PC-9 (cell line): ENCODE measurements at places on chromosomes 7 and 10. TPM values are rescaled to one million over a fixed set of nuclear protein-coding genes. Genes with fewer than 3 reads are reported as not detected.

The GSDME gene
- total RNA-seq = 11.5 and 15.1 TPM in 2 replicates

The NEUROG3 gene
- total RNA-seq = not detected in 2 replicates

The GPNMB gene
- 13.3 and 17.4 TPM in 2 replicates for total RNA-seq

The TEX47 gene
- not detected in 2 replicates for total RNA-seq
